ENCODE measurements at places on chromosomes 7 and 10. TPM values are rescaled to one million over a fixed set of nuclear protein-coding genes. Genes with fewer than 3 reads are reported as not detected.

Gene SFTPA1
- not detected for total RNA-seq

Gene HMX2
- not detected for total RNA-seq

Gene TFPI2
- 65.1 TPM for total RNA-seq

Gene CCDC172
- total RNA-seq: not detected

- DNase-seq: no peak
Measured at GRCh38 chr7:5615190-5616070, 166.0 kb downstream of the RNF216 start.

All from renal cortical epithelial cell (primary cell).